Activated T-cell treated with anti-CD3 and anti-CD28 coated beads for 4 hours (primary cell): ENCODE measurements at places on chromosomes 11 and 22.

DNA sequence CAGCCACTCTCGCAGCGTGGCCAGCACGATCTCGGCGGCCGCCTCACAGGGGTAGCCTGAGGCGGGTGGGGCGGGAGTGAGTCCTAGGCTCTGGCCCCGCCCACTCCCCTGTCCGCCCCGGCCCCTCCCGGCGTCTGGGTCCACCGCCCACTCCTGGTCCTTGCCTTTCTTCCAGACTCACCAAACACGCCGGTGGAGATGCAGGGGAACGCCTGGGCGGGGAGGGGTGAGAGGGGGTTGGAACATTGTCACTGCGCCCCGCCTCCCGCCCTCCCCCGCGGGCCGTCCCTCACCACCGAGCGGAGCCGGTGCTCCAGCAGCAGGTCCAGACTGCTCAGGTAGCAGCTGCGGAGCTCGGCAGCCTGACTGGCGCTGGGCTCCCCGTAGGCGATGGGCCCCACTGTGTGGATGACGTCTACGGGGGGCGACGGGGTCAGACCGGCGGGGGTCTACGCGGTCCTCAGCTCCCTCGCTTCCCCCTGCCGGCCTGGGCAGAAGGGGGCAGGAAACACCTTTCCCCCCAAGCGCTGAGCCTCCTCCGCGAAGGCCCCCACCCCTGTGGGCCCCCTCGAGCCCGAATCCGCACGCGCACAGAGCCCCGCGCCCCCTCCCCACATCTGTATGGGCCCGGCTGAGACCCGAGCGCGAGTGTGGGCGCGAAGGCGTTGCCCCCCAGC, 13.2 kb downstream of the OTUB1 start:
- DNase-seq: peak; percentile 57

GRCh38 chr22:36088292-36088691, 59.7 kb upstream of the RBFOX2 start:
- DNase-seq: no peak

DNA sequence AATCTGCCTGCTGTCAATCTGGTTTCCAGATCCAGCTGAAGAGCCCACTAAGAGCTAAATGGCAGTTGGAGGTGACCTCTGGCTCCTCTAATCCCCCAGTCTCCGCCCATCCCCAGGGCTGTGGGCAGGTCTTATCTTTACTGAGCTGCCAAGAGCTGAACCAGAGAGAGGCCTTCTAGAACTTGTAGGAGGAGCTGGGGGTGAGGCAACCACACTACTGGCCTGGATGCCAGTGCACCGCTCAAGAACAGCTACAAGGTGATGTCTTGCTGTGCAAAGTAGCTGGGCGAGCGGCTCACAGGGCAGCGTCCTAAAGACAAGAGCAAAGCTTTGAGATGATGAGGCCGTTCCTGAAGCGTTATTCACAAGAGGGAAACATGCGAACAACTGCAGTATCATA, 374.6 kb downstream of the CTTN start:
- DNase-seq: no peak

DNA sequence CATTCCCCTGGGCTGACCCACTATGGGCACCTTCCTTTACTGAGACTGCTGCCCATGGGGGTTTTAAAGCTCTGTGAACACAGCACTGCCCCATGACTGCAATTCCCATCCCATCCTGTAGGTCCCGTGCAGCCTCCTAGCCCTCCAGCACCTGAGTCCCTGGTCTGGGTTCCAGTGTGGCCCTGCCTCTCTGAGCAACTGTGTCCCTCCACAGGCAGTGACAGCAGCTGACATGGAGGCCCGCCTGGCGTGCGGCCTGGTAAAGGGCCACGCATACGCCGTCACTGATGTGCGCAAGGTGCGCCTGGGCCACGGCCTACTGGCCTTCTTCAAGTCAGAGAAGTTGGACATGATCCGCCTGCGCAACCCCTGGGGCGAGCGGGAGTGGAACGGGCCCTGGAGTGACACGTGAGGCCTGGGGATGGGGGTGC, 12.6 kb downstream of the OMP start:
- DNase-seq: no peak

DNA sequence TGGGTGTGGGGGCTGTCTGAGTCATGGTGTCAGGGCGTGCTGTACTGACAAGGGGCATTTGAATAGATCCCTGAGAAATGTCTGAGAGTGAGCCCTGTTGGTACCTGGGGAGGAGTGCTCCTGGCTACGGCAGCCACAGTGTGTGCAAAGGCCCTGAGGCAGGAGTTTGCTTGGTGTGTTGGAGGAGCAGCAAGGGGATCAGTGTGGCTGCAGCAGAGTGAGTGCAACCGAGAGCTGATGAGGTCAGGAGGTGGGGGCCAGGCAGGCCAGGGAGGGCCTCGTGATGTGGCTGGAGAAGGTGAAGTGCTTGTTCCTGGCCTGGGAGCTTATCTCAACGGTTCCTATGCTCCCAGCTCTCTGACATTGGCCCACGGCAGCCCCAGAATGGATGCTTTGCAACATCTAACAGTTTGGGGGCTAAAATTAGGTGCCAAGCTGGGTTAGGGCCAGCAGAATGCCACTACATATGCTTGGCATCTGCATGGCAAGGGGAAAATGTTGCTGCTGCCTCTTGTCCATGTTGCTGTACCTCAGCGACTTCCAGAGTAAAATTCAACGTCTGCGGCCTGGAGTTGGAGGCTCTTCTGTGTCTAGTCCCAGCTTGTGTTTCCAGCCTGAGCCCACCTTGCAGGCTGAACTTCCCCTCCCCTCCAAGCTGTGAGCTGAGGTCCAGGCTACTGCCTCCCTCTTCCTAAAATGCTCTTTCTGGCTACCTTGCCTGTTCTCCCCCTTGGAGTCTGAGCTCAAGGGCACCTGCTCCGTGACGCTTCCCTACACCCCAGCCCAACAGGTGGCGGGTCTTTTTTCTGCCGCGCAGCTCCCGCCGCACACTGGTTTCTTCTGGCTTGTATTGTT, 48.2 kb upstream of the MYEOV start:
- no peak for DNase-seq

DNA sequence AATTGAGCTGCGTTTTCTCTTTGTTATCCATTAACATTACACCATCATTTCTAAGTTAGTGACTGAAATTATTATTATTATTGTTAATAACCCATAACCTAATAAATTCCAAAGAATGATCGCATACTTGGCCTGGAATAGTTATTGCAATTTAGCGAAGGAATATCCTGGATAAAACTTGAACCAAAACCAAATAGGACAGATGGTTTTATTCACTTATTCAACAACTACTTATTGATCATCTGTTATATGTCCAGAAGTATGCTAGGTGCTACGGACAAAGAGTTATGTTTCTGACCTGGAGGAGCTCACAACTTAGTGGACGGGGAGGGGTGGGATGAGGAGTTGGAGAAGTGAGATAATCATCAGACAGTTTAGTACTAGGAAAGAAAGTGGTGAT, 44.8 kb upstream of the ARHGAP20 start:
- no peak for DNase-seq

- no peak for DNase-seq
These were observed 129.5 kb downstream of the SEZ6L start for GRCh38 chr22:26298605-26299310.

DNA sequence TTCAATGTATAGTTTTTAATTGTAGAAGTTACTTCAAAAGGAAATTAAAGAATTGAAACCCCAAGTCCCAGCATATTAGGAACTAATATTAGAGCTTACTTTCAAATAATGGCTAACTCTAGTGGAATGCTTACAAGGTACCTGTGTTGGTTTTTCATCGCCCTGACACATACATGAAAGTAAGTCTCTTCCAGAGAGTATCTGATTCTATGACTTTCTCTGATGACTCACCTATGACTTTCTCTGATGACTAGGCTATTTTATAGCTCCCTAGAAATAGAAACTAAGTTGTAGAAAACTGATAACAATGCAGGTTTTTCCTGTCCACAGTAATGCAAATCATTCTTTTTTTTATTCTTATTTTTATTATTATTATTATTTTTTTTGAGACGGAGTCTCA, 33.6 kb upstream of the MMP7 start:
- no peak for DNase-seq

DNA sequence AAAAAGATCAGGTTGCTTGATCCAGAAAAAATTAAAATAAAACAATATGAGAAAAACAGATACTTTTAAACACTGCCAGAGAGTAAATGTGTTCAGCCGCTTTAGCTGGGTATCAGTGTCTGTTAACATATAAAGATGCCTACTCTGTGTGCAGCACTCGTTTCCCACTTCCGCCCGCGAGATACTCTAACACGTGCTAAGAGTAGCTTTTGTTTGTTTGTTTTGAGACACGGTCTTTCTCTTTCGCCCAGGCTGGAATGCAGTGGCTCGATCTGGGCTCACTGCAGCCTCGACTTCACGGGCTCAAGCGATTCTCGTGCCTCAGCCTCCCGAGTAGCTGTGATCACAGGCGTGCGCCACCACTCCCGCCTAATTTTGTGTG, 531 bp upstream of the MEN1 start:
- DNase-seq: no peak

DNA sequence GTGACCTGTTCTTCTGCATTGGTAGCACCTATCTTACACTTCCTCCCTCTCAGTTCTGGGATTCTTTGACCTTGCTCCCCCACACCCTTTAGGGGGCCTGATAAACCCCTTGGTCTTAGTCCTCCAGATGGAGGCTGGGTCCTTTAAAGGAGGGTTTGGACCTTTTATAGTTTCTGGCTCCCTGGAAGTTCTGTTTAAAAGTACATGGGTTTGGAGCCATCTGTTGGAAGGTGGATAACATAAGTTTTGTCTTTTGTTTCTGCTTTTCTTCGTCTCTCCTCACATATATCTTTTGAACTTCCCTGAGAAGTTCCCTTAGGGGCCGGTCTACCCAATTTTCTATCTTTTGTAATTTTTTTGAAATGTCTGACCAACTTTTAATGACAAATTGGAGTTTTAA, 17.9 kb upstream of the HYLS1 start:
- DNase-seq: no peak

GRCh38 chr22:33715237-33715985, 204.9 kb downstream of the LARGE1 start:
- DNase-seq: no peak

DNA sequence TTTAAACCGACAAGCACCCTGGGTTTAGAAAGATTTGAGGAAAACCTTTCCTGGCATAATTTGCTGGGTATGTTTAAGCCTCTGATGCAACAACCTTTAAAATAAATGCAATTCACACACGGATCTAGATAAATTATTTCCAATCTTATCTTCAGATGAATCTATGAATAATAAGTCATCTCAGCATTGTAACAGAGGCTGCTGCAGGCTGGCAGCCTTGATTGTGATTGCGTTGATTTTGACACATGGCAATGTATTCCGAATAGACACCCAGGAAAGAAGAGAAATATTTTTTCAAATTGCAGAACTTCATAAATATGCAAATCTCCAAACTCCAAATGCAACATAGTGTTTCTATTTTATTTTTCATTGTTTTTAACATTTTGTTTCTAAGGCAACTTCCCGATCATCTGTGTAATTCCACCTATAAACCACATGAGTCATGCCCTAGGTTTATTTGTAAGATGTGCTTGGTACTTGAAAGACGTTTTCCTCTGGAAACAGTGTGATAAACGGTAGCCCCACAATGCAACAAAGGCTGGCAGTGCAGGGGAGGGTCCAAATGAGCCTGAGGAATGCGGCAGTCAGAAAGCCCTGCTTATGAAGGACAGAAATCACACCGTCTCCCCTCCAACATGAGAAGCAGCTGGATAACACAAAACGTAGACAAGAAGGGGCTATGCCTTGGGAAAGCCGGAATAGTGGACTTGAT, 359.0 kb downstream of the BRD1 start:
- DNase-seq: no peak

DNA sequence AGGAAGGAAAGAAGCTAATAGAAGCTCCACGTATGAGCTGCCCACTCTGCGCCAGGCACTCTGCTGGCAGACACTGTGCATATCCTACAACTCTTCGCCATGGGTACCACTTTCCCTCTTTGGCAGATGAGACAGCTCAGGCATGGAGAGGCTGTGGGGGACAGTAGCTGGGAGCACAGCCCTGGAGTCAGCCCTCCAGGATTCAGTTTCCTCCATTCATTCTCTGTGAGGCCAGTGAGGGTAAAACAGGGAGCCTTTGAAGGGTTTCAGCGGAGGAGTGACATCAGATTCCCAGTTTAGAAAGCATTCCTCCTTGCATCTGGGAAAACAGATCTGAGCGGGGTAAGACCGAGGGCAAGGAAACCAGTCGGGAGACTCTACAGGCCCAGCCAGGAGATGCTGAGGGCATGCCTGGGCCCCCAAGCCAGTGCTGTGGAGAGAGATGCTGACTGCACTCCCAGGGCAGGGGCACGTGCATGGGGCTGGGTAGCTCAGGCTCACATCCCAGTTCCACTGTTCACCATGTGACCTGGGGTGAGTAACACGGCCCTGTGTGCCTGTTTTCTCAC, 58.3 kb upstream of the EMID1 start:
- DNase-seq: no peak

GRCh38 chr22:29095459-29095858, 22.6 kb downstream of the KREMEN1 start:
- DNase-seq: no peak

GRCh38 chr22:48627203-48627602, 1200.5 kb downstream of the BRD1 start:
- no peak for DNase-seq

GRCh38 chr22:33864723-33865130, 55.5 kb downstream of the LARGE1 start:
- DNase-seq: no peak

- DNase-seq: no peak
These were observed 18.1 kb downstream of the DGCR2 start for GRCh38 chr22:19103880-19104821.

GRCh38 chr22:50138041-50138440, 32.5 kb upstream of the PANX2 start:
- no peak for DNase-seq

- DNase-seq: no peak
These were observed 126.0 kb downstream of the SYN3 start for GRCh38 chr22:32932176-32932575.

DNA sequence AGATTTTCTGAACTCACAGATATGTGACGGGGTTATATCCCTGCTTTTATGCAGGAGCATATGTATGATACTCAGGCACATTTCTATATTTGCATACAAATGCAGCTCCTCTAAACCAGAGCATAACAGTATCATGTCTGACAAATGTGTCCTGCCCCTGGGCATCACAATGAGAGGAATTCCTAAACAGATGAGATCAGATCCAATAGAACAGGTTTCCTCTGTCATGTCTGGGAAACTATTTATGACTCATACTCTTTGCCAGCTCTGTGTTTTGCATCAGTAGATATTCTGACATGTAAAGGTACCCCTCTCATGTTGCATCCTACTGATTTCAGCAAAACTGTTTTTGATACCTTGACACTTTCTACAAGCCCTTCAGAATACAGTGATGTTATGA, 29.4 kb downstream of the SYT9 start:
- DNase-seq: no peak

DNA sequence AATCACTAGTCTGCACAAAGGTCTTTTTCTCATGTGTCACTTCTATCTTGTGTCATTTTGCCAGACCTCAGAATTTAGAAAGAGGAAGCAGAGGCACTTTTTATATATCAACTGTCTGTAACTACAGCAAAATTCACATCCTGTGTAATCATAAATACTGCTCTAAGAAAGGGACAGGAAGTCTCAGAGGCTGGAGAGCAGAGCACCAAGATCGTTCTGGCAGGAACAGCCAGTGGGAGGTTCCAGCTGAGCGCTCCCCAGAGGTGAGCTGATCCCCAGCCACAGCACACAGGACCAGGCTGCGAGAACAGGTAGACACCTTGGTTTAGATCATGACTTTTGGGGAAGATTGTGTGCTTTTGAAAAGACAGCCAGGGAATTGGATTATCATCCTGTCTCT, at the start of gene MS4A7:
Gene MS4A7, plus strand, starts transcription at position 179 of the 400 bp plus-strand sequence. CDS start 4,610 bp downstream, outside the sequence.
- DNase-seq: no peak

GRCh38 chr11:22829231-22830081, at the start of gene SVIP:
Gene SVIP, minus strand, starts transcription at chr11:22829801. Its CDS starts 53 bp downstream, at chr11:22829748.
- peak; percentile 91 for DNase-seq
